Stimulated activated CD4-positive, alpha-beta T cell treated with anti-CD3 and anti-CD28 coated beads, Interleukin-4, amount 100 ng/mL, for 1 hour (primary cell): ENCODE measurements at places on chromosomes 16 and 17.
A peak's percentile ranks its signal among the peaks of the same experiment; 100 is the strongest.

DNA sequence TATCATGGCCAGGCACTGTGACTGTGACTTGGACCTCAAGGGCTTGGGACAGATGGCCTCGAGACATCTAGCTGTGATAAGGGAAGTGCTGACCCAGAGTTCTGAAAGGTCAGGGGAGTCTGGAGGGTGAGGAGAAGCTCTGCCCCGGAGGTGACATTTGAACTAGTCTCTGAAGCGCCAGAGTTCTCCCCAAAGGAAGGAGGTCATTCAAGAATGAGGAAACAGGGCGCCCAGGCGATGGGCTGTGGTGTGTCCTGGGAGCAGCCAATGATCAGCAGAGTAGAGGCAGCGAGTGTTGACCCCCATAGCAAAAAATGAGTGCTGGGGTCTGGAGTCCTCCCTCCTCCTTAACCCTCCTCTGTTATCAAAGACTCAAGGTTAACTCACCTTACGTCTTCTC lies 4.9 kb downstream of the STARD3 start:
- no peak for DNase-seq

- peak; percentile 74 for DNase-seq
Measured at GRCh38 chr17:6421700-6422604, 13.0 kb downstream of the AIPL1 start.

- no peak for DNase-seq
Measured at GRCh38 chr17:80123791-80124190, 22.4 kb downstream of the GAA start.

- peak; percentile 70 for DNase-seq
Measured at GRCh38 chr17:39461926-39462569, 762 bp downstream of the CDK12 start.

DNA sequence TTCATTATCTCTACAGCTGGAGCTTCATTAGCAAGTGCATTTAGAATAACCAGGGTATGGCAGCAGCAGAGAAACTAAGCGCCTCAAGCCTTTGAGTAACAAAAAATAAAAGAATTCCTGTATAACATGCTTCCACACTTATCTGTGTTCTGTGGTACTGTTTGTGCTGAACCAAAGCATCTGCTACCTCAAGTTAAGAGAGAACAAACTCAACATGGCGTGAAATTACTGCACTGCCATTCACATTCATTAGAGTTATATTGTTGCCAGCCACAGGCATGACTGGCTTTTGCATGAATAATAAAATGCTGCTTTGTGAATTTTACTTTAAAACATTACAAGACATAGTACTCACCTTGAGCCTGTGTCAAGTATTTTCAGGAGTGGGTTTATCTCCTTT lies 76.6 kb downstream of the NLK start:
- no peak for DNase-seq

- no peak for DNase-seq
Measured at GRCh38 chr16:72947379-72948237, 100.3 kb downstream of the ZFHX3 start.

DNA sequence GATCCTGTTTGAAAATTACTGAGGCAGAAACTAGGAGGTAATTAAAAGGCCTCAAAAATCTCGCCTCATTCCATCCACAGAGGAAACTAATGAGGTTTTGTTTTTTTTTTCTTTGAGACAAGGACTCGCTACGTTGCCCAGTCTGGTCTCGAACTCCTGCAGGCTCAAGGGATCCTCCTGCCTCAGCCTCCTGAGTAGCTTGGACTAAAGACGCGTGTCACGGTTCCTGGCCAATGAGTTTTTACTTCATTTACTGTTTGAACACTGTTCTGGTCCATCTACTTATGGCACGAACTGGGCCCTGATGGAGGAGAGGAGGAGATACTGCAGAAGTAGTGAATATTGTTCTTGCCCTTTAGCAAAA lies 600 bp upstream of the BLTP2 start:
- no peak for DNase-seq

- DNase-seq, result no peak
Measured at GRCh38 chr17:81915331-81915730, 2.6 kb downstream of the SIRT7 start.
